LoVo (cell line): ENCODE measurements at places on chromosomes 7 and 10.

DNA sequence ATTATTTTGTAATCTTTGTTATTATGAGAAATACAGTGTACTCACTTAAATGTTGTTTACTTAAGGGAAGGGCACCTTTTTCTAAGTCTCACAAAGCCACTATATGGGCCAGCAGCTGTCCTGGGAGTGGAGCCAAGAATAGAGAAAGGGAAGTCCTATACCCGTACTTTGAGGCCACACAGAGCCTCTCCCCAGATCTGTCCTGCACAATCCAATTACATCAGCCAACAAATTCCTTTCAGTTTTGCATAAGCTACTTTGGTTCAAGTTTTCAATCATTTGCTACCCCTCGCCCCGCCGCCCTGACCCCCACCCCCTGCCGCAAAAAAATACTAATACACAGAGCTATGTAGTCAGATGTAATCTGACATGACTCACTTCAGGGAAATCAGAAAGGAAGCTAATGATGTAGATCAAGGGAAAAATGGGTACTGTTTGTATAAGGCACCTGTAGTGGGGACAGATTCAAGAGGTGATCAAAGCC is 297.4 kb upstream of the NEBL start:
- peak; percentile 75 for DNase-seq

GRCh38 chr7:47371733-47372368 is 210.1 kb downstream of the TNS3 start:
- DNase-seq: peak; percentile 95

GRCh38 chr10:32367793-32368453 is 21.0 kb upstream of the EPC1 start:
- DNase-seq: peak; percentile 69

- no peak for DNase-seq
Measured at GRCh38 chr10:75068523-75068922, 42.9 kb upstream of the SAMD8 start.

- DNase-seq: peak; percentile 37
Measured at GRCh38 chr10:7529638-7530037, 118.8 kb upstream of the SFMBT2 start.

DNA sequence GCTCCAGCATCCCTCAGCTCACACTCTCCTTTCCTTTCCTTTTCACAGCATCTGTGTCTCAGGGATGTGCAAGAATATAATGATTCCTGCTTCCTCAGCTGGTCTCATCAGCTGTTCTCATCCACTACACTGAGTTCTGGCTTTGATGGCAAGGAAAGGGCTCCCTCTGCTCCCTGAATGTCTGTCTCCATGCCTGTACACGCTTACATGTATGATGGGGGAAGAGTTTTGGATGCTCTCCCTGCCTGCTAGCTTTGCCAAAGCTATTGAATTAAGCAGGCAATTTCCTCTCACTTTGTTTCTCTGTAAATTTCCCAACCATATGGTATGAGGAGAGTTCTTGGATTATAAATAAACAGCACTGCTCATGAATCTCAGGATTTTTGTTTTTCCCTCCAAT is 254.5 kb downstream of the SORCS3 start:
- DNase-seq: no peak

GRCh38 chr10:11142777-11143176 is 125.1 kb downstream of the CELF2 start:
- DNase-seq: no peak

DNA sequence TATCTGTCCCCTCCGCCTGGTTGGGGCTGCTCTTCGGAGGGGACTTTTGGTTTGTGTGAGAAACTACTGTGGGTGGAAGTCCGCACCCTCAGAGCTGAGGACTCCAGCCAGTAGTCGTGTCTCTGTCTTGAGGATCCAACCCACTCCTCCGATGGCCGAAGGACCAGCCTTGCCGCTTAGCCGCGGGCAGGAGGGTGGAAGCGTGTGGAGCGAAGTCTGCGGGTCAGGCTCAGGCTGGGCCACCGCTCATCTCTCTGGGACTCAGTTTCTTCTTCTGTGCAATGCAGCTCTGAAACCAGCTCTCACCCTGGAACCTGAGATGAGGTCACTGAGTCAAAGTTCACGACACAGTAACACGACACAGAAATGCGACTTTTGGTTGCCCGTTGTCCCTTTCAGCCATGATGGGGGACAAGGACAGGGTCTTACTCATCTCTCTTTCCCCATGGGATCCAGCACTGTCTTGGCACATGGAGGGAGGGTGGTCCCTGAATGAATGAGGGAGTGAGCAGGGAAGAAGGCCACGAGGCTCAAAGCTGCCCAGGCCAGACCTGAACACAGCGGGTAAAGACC is 133.3 kb upstream of the PODXL start:
- DNase-seq: no peak

- DNase-seq: peak; percentile 65
Measured at GRCh38 chr10:101830322-101831168, 12.3 kb upstream of the OGA start.

- no peak for DNase-seq
Measured at GRCh38 chr10:124356701-124357560, 61.8 kb downstream of the OAT start.

DNA sequence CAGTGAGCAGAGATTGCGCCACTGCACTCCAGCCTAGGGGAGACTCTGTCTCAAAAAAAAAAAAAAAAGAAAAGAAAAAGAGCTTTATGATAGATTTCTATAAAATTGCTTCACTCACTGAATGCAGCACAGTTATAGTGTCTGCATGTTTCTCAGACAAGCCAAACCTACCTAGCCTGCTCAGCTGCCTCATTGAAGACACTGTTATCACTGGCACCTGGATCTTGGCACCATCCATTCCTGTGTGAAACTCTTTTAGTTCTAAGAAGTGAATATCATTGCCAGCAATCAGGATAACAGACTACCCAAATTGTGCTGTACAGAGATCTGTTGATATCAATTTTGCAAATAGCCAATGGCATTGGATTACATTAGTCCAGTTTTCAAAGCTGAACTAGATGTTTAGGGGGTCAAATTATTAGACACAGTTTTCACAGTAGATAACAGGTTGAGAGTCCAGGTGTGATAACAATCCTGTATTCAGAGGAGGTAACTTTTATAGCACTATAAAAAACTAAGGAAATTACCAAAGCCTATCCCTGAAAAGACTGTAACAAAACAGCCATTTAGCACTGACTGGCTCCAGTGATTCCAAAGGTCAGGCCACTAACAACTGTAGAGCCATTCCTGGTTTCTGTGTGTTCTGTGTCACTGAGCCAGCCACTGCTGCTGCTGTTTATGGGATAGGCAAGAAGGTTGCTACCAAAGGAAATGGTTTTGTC is 17.1 kb downstream of the PDSS1 start:
- peak; percentile 78 for DNase-seq

DNA sequence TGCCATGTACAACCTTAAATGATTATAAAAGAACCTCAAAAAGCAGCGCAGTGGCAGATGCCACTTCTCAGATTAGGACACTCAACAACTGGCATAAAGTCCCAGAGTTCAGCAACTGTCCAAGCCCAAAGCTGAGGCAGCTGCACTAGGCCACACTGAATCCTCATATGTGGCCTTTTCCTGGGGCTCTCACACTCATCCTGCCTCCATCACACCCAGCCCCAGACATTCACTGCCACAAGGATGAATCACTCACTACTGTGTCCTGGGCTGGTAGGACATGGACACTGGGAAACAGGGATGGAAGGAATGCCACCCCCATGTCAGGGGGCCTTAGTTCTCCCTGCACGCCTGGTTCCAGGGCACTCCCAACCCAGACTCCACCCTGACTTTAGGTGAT is 547.7 kb downstream of the TNS3 start:
- no peak for DNase-seq

GRCh38 chr7:99489235-99489634 is 10.8 kb downstream of the ZNF394 start:
- DNase-seq: no peak

- DNase-seq: no peak
Measured at GRCh38 chr10:113341138-113341537, 211.7 kb upstream of the HABP2 start.

DNA sequence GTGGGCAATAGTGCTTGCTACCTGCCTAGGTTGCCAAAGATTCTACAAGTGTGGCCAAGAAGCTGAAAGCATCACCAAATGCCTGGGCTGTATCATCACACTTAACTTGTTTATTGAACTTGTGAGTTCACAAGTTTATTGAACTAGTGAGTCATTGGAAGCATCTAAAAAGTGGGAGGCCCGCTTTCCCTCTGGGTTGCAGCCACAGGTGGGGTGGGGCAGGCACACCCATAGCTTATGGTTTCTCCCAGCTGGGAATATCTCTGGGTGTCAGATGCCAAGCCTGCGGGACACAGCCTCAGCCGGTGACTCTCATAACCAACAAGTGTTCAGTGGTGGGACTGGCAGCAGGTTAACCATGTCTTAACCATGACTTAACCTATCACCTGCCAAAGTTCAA is 145.9 kb upstream of the FAM13C start:
- DNase-seq: peak; percentile 61

- no peak for DNase-seq
Measured at GRCh38 chr7:134941185-134941900, 45.0 kb upstream of the AGBL3 start.

DNA sequence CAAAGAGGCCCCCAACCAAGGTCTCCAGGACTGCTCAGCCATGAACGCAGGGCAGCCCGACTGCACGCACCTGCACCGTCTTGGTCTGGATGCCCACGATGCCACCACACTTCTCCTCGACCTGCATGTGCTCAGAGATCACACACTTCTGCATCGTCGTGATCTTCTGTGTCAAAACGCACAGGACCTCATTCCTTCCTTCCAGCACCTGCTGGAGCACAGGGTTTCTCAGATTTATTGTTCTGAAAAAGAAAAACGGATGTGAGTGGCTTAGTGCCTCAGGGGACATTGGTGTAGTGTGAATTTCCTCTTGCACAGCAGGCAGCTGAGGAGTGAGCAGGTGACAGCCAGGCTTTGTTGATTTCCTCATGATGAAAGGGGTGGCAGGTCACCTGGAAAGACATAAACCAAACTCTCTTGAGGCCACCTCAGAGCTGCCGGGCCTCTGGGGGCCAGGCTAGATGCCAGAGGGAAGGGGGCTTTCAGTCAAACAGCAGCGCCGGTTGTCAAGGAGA is 38.2 kb downstream of the GSDME start:
- DNase-seq: no peak

- no peak for DNase-seq
Measured at GRCh38 chr10:116756277-116756676, 13.9 kb upstream of the HSPA12A start.

DNA sequence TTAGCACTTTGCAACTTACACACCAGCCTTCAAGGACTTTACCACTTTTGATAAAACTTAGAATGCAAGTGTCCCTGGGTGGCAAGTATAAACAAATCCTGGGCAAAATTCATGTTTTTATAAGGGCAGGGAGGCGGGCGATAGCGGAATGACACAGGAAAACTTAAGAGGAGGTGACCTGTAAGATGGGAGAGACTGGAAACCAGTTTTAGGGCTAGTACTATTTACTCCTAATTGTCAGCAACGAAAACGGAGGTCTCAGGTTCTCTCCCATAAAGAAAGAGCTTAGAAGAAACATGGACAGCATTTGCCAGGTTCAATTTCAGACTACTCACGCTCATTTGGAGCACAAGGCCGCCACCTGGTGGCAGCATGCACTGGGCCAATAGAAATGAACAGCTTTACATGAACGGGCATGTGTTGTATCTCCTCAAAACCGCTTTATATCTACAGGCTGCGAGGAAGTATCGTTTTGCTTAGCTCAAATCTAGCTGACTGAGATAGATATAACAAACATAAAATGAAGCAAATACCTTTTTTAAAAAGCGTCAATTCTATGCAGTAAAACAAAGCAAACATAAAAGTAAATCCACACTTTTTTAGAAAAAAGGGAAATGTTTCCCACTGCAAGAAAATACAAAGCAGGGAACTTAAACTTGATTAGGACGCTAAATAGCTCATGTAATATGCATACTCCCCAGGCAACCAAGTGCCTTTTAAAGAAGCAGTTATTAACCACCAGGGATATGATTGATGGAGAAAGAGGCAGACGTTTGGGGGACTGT is 37.6 kb upstream of the SVOPL start:
- peak; percentile 90 for DNase-seq

DNA sequence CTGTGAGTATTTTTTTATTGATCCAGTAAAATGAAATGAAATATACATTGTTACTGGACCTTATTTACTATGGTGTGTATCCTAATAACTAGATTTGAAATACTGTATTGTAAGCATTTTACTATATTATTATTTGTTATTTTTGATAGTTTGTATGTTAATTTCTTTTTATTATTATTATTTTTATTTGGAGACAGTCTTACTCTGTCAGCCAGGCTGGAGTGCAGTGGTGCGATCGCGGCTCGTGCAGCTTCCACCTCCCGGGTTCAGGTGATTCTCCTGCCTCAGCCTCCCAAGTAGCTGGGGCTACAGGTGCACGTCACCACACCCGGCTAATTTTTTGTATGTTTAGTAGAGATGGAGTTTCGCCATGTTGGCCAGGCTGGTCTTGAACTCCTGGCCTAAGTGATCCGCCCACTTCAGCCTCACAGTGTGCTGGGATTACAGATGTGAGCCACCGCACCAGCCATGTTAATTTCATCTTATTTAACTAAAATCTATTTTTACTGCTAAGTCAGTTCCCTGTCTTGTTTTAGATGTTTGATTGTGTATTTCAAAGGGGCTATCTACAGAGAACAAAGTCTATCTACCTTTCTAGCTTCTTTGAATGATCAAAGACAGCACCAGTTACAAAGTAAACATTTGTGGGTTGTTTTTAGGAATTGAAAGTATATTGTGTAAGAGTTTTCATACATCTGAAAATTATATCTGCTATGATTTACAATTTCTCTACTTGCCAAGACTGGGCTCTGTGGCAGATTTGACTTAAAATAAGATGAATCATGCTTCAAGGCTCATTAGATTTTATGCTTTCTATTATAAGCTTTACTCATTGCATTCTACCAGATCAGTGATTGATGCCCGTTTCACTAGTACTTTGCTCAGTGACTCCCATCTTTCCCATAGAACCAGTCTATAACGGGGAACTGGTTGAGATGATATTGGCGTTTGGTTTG is 41.6 kb downstream of the CDC123 start:
- no peak for DNase-seq

DNA sequence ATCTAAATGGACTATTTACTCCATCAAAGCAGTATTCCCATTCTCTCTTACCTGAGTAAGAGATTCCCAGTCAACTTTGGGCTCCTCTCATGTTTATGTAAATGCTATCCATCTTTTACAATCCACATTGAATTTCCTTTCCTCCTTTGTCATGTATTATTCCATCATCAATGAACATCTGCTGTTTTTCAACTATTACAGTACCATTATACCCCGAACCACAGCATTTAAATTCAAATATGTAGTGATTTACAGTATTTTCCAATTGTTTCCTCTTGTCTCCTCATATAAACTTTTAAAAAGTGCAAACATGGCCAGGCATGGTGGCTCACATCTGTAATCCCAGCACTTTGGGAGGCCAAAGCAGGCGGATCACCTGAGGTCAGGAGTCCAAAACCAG is 20.3 kb downstream of the PCLO start:
- no peak for DNase-seq

DNA sequence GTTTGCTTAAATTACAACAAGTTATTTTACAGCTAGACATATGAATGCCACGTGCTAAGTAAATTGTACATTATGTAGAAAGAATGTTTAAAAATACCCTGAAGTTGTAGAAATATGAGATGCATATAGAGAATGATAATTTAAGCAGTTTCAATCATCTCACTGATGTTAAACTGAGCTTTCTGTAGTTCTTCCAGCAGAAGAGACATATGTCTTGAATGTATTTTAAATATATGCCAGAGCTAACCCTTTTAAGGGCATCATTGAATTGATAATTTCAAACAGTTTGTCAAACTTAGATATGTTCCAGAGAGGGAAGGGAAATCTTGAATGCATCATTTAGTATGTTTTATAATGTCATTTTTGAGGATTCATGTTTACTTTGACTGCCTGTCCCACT is 255.2 kb downstream of the MDFIC start:
- DNase-seq: no peak
